ENCODE measurements at places on chromosomes 12 and 14. TPM values are rescaled to one million over a fixed set of nuclear protein-coding genes. Genes with fewer than 3 reads are reported as not detected.

CLEC4C gene
- total RNA-seq, result not detected

MMP14 gene
- total RNA-seq, result 109 TPM

CCDC184 gene
- total RNA-seq, result 0.19 TPM

GRCh38 chr14:102116361-102117180, 23.1 kb upstream of the WDR20 start:
- DNase-seq, result no peak
- no peaks in the 10 kb centered on the region for H3K27me3 ChIP-seq
- H3K4me1 ChIP-seq, result no peaks in the 10 kb centered on the region
- H3K36me3 ChIP-seq, result no peaks in the 10 kb centered on the region
- no peak overlapping the region for H3K4me3 ChIP-seq
- no peak overlapping the region for H3K27ac ChIP-seq

- no peaks in the 10 kb centered on the region for H3K36me3 ChIP-seq
- H3K4me1 ChIP-seq, result peaks cover 12% of the 10 kb centered on the region
- H3K27me3 ChIP-seq, result no peaks in the 10 kb centered on the region
- no peak for DNase-seq
Measured at GRCh38 chr14:103818422-103818821, 29.0 kb downstream of the PPP1R13B start.

DNA sequence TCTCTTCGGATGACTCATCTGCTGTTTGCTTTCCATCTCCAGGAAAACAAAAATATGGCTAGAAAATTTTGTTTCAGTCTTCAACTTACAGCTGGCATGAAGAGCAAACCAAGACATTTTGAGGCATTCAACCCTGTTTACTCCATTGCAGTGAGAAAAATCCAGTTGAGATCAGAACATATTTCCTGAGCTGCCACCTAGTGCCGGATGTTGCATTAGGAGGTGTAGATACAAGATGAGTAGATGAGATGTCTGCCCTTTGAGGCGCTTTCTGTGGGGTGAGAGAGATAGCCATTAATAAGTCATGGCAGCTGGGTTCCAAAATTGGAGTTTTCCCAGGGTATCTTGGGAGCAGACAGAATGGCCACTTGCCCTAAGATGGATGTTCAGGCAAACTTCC, 171.1 kb downstream of the PRKCH start:
- H3K4me3 ChIP-seq, result no peak overlapping the region
- no peak overlapping the region for H3K27ac ChIP-seq
- H3K36me3 ChIP-seq, result peaks cover 4% of the 10 kb centered on the region
- no peak for DNase-seq
- H3K27me3 ChIP-seq, result no peaks in the 10 kb centered on the region

TMPRSS12 gene
- total RNA-seq, result 0.34 TPM

GRIP1 gene
- 21.8 TPM for total RNA-seq

DNA sequence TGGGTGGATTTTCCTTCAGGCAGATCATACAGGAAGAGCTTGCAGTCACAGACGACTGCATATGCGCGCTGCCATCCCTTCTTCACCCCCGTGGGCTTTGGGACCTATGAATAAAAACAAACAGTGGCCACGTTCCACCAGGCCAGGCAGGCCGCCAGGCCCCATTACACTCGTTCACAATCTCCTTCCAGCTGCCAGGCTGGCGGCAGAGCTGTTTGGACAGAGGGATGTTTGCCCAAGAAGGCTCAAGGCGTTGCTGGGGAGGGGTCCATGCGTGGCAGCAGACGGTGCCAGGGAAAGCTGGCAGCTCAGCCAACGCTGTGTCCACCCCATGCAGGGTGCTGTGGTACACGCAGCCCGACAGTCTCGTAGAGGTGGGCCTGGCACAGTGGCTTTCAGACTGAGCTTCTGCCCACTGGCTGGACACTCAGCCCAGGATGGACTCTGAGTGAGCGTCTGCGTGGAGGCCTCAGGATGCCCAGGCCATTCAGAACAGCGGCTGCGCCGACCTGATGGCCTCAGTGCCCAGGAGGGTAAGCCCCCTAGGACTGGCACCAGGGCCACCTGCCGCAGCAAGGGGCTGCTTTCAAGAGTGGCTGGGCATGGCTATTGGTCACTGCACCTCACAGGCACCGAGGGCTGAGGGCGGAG, 27.5 kb downstream of the AMN start:
- H3K36me3 ChIP-seq, result peaks cover 94% of the 10 kb centered on the region
- DNase-seq, result no peak
- H3K4me1 ChIP-seq, result no peaks in the 10 kb centered on the region
- H3K27ac ChIP-seq, result no peak overlapping the region
- H3K4me3 ChIP-seq, result no peak overlapping the region
- no peaks in the 10 kb centered on the region for H3K27me3 ChIP-seq

DNA sequence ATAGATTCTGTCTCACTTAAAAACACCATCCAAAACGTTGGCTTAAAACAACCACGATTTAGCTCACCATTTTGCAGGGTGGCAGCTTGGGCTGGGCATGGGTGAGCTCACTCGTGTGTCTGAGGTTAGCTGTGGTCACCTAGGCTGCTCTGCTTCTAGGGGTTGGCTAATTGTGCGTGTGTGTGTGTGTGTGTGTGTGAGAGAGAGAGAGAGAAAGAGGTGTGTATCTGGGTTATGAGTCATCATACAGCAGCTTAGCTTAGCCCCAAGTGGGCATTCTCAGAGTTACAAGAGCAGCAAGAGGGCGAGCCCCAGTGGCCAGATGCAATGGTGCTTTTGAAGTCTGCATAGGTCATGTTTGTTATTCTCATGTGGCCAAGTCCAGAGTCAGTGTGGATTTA, 6.0 kb downstream of the FBXW8 start:
- H3K4me1 ChIP-seq, result peaks cover 21% of the 10 kb centered on the region
- H3K36me3 ChIP-seq, result no peaks in the 10 kb centered on the region
- no peak for DNase-seq
- H3K4me3 ChIP-seq, result no peak overlapping the region

- H3K36me3 ChIP-seq, result no peaks in the 10 kb centered on the region
- peak overlapping the region; percentile 55 for H3K27ac ChIP-seq
- no peak for DNase-seq
- no peak overlapping the region for H3K4me3 ChIP-seq
Measured at GRCh38 chr14:51546603-51547258, 105.0 kb upstream of the FRMD6 start.

GRCh38 chr14:106507354-106507753, 981.0 kb downstream of the TMEM121 start:
- H3K27me3 ChIP-seq, result no peaks in the 10 kb centered on the region
- H3K4me1 ChIP-seq, result no peaks in the 10 kb centered on the region
- DNase-seq, result no peak
- H3K4me3 ChIP-seq, result no peak overlapping the region
- no peak overlapping the region for H3K27ac ChIP-seq
- no peaks in the 10 kb centered on the region for H3K36me3 ChIP-seq

DNA sequence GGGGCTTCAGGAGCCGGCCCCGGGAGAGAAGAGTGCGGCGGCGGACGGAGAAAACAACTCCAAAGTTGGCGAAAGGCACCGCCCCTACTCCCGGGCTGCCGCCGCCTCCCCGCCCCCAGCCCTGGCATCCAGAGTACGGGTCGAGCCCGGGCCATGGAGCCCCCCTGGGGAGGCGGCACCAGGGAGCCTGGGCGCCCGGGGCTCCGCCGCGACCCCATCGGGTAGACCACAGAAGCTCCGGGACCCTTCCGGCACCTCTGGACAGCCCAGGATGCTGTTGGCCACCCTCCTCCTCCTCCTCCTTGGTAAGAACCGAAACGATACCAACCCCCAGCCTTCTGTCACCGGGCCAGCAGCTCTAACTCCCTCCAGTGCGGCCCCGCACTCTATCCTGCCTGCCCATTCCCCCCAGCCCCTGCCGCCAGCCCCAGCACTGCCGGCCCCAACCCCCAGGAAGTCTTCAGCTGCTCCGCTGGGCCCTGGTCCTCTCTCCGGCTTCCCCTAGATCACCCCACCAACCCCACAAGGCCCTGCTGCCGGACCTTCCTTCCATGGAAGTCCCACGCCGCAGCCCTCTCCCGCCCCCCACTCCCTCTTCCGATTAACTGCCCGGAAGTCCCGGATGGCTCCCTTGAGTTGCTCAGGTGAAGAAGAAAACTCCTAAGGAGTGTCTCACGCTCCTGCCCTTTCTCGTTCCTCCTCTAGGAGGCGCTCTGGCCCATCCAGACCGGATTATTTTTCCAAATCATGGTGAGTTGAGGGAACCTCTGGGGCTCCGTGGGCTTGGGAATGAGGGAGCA, 693 bp downstream of the LRP10 start:
- no peaks in the 10 kb centered on the region for H3K27me3 ChIP-seq
- H3K27ac ChIP-seq, result peak overlapping the region; percentile 98
- peak overlapping the region; percentile 86 for H3K4me3 ChIP-seq
- H3K4me1 ChIP-seq, result peaks cover 28% of the 10 kb centered on the region
- H3K36me3 ChIP-seq, result peaks cover 41% of the 10 kb centered on the region
- DNase-seq, result peak; percentile 91

ACSS3 gene
- total RNA-seq, result 4.1 TPM

RDH16 gene
- total RNA-seq, result 1.9 TPM

TSHR gene
- total RNA-seq, result not detected

ORMDL2 gene
- total RNA-seq, result 19.7 TPM

- H3K4me3 ChIP-seq, result no peak overlapping the region
- H3K4me1 ChIP-seq, result no peaks in the 10 kb centered on the region
- no peaks in the 10 kb centered on the region for H3K27me3 ChIP-seq
- H3K27ac ChIP-seq, result no peak overlapping the region
Measured at GRCh38 chr12:123787466-123787865, 25.4 kb downstream of the DNAH10 start.

DNA sequence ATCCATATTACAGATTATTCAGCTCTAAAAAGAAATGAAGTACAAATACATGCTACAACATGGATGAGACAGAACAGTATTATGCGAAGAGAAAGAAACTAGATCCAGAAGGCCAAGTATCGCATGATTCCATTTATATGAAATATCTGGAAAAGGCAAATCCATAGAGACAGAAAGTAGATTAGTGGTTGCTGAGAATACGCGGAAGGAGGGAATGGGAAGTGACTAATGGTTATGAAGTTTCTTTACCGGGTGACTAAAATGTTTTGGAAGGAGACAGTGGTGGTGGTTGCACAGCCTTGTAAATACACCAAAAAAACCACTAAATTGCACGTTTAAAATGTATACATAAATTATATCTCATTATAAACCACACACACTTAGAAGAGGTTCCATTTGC, 12.5 kb downstream of the PRDM4 start:
- H3K27me3 ChIP-seq, result no peaks in the 10 kb centered on the region
- peaks cover 69% of the 10 kb centered on the region for H3K36me3 ChIP-seq
- DNase-seq, result no peak
- no peaks in the 10 kb centered on the region for H3K4me1 ChIP-seq
- no peak overlapping the region for H3K4me3 ChIP-seq

- no peaks in the 10 kb centered on the region for H3K27me3 ChIP-seq
- H3K4me1 ChIP-seq, result peaks cover 15% of the 10 kb centered on the region
- H3K4me3 ChIP-seq, result no peak overlapping the region
- no peak for DNase-seq
Measured at GRCh38 chr12:26514364-26514763, 318.6 kb downstream of the ITPR2 start.

RAN gene
- total RNA-seq, result 105 TPM

DNA sequence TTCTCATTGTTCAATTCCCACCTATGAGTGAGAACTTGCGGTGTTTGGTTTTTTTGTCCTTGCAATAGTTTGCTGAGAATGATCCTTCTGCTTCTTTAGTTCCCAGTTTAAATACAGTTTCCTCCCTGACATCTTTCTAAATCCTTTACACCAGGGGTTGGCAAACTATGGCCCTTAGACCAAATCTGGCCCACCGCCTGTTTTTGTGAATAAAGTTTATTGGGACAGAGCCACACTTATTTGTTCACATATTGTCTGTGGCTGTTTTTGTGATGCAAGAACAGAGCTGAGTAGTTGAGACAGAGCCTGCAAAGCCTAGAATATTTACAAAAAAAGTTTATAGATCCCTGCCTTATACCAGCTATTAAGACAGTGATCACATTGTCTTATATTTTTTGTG, 53.7 kb downstream of the SERPINA10 start:
- H3K4me1 ChIP-seq, result no peaks in the 10 kb centered on the region
- no peak overlapping the region for H3K27ac ChIP-seq
- H3K27me3 ChIP-seq, result no peaks in the 10 kb centered on the region
- H3K36me3 ChIP-seq, result no peaks in the 10 kb centered on the region
- no peak overlapping the region for H3K4me3 ChIP-seq

DNA sequence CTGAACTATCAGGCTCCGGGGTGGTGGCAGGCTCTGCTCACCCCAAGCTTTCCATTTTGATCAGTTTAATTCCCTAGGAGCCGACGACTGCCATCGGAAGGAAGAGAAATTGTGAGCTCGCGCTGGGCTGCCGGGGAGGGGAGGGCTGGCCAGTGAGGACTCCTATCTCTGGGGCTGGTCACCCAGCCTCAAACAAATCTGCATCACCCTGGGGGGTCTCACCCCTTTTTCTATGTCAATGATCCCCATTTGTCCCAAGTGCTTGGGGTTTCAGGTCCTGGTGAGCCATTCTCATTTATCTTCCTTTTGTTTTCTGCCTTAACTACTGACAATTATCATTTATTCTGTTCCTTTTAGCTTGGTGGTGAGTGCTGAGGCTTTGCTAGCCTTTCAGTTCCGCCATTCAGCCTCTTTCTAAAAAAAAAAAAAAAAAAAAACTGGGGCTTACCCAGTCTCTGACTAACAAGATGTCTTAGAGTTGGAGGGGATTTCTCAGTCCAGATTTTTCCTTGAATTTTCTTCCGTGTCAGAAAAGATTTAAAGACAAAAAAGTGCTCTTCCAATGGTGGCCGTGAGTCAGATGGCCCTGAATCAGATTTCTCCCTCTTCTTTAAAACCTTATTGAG, 22.8 kb upstream of the USP44 start:
- H3K27ac ChIP-seq, result no peak overlapping the region
- H3K4me3 ChIP-seq, result no peak overlapping the region
- H3K36me3 ChIP-seq, result no peaks in the 10 kb centered on the region
- H3K4me1 ChIP-seq, result no peaks in the 10 kb centered on the region

DNA sequence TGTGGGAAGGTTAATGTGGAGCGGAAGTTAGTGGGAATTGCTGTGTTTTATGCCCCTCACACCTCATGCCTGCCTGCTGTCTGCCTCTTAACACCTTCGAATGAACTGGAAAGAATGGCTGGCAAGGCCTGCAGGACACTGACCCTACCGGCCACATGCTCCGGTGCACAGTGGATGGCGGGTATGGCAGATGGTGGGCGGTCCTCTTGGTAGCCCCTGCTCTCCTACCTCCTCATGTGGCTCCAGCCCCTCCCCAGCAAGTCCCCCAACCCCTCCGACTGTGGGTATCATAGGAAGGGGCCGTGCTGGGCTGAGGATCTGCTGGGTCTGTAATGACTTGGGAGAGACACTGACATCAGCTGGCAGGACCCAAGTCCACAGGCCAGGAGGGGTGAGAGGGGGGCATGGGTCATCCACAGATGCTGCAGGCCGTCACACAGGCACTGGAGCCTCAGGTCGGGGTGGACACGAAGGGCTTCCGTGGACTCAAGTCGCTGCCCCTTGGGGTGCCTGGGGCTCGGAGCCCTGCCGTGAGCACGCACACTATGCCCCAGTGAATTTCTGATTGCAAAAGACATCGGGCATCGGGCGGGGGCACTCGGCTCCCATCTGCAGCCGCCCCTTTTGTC, 77.4 kb downstream of the KIF26A start:
- H3K36me3 ChIP-seq, result no peaks in the 10 kb centered on the region
- peaks cover 48% of the 10 kb centered on the region for H3K27me3 ChIP-seq
- no peak for DNase-seq
- H3K4me3 ChIP-seq, result no peak overlapping the region
- no peaks in the 10 kb centered on the region for H3K4me1 ChIP-seq

GRCh38 chr14:32201816-32202490, at the start of gene RNU6-7:
Gene RNU6-7 (plus strand): TSS chr14:32202045.
- H3K27ac ChIP-seq, result peak within 1 kb of the TSS; percentile 87
- H3K27me3 ChIP-seq, result peaks cover 3% of the 10 kb centered on the region
- no peaks in the 10 kb centered on the region for H3K36me3 ChIP-seq
- no peak for DNase-seq

GRCh38 chr12:98397323-98398105, 117.9 kb upstream of the TMPO start:
- H3K4me1 ChIP-seq, result peaks cover 3% of the 10 kb centered on the region
- no peaks in the 10 kb centered on the region for H3K36me3 ChIP-seq
- no peak overlapping the region for H3K27ac ChIP-seq
- no peaks in the 10 kb centered on the region for H3K27me3 ChIP-seq
- DNase-seq, result peak; percentile 84
- peak overlapping the region; percentile 38 for H3K4me3 ChIP-seq

All from suprapubic skin (tissue), 4 donors.